ENCODE measurements at places on chromosomes 2 and 18.

DNA sequence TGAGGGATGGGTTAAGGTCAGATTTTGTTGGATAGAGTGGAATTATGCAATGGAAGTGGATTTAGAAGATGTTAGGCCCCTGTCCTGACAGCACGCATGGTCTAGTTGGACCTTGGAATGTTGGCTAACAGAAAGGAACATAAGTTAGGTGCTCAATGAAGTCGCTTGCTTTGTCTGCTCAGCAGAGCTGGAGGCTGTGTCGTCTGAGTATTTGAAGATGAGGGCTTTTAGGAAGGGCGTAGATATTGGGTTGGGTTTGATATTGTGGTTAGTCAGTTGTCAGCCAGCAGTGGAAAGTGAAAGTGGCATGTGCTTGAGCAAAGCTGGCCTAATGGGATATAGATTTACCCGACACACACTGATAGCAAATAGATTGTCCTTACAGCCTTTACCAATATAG, 239.3 kb downstream of the PRKCE start:
- no peak for DNase-seq

DNA sequence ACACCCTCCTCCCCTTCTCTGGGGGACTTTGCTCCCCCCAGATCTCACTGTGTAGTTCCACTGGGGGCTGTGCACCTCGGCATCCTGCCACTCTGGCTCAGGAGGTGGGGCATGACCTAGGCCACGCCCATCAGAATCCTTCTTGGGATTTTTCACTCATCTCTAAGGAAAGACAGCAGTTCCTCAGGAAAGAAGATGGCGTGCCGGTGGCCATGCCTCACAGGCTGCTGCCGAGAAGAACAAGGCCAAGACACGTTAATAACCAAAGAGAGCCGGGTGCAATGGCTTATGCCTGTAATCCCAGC, 3.2 kb downstream of the NMUR1 start:
- no peak for DNase-seq

- DNase-seq: no peak
Measured at GRCh38 chr18:33432857-33433256, 7.7 kb downstream of the CCDC178 start.

DNA sequence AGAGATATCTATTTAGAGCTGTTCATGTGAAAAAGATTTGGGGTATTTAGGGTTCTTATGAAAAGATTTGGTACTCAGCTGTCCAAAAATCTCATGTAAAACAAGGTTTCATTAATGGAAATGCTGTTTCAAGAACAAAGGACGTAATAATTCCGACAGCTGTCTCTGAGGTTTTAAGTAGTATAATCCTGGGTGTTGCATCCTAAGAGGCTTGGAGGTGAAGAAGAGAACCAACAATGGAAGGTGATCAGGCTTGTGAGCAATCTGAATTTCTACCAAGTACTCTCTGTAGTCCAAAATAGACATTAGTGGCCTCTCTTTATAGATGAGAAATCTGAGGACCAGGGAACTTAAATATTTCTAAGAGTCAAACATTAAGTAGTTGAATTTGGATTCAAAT, 205.1 kb downstream of the BABAM2 start:
- DNase-seq: no peak

DNA sequence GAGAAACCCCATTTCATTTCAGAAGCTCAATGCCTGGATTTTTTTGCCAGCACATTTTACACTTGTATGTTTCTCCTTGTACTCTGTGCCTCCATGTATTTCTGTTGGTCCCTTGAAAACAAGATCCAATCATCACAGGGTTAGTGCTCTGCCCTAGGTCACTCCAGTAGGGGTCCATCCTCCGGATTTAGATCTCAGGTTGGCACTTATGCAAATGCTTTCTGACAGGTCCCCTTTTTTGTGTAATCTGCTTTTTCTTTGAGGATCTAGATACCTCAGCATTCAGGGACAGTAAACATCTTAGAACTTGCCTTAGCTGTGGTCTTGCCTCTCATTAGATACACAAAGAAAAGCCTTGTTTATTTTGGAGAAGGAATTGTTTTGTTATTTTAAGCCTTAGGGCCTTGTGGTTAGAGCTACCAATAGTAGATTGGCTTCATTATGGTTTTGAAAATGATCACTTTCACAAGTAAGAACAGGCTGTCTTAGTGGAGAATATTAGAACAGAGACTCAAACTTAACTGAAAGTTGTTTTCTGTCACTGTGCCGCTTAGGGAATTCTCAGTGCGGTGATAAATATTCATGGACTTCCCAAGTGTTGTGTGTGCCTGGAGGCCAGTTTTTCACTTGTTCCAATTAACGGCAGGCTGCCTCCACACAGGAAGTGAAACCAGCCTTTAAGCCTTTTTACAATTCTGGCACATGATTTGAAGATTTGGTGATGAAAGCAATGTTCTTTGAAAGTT, 7.8 kb downstream of the MERTK start:
- DNase-seq: no peak

DNA sequence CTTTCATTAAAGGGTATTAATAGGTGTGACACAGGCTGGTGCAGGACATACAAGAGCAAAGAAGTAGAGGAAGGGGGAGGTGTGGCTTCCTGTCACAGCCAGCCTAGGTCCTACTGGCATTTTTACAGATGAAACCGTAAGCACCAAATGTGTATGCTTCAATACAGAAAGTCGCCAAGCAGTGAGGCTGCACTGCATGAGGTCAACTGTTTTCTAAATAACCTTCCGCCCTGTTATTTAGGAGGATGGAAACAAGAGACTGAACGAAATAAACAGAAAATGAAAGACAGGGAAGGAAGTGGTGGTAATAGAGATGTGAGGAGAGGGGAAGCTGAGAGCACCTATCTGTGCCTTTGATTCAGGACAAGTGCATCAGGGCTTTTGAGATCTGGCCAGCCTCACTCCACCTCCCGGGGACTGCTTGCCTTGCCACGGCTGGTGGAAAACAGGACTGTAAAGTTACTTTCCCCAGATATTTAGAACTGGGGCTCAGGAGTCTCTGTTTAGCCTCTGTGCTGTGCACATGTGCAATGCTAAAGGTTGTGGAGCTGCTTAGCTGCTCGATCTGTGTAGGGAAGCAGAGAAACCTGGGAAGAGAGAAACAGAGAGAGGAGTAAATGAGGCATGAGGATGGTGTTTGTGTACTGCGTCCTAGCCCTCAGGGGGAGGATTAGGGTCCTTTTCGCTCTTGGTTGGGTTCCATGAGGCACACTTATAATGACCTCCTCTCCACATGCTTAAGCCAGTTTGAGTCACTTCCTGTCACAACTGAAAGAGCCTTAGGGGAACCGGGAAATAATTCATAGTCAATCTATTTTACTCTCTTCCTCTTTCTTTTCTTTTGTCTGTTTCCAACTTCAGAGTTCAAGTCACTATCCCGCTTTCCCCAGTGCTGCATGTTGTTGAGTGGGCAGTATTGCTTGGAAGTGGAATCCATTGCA, 62.3 kb upstream of the BOD1L2 start:
- DNase-seq: no peak

DNA sequence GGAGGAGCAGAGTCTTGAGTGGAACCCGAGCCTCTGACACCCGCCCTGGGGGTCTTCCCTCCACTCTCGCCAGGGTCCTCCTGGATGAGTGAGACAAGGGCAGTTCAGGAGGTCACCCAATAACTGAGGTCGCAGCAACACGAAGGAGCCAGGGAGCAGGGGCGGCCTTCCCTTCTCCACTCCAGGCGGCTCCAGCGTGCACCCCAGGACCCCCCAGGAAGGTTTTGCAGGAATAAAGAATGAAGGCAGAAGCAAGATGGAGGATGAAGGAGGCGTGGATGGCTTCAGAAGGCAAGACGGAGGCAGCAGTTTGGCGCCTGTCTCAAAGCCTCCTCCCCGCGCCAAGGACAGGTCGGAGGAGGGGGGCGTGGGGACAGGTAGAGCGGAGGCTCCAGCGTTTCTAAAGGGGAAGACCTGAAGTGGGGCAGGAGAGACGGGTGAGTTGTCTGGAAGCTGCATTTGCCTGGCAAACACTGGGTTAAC, 579 bp upstream of the ITM2C start:
- no peak for DNase-seq

DNA sequence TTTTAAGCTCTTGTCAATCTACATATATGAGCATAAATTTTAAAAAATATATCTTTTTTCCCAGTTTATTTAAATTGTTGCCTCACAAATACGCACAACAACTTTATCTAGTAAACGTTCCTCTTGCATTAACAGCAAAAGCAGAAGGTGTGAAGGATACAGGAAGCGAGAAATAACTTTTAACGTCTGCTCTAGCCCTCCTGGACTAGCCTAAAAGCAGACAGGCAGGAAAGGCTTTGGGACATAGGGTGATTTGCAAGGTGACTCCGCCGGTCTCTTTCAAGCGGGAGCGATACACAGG, 434 bp upstream of the DUSP19 start:
- no peak for DNase-seq

All from NCI-H2081 treated with DMSO at 0.1 percent for 48 hours (cell line).